Neural crest cell (in vitro differentiated cells): ENCODE measurements at places on chromosomes 3 and 15. TPM values are rescaled to one million over a fixed set of nuclear protein-coding genes. Genes with fewer than 3 reads are reported as not detected.

The MNS1 gene
- total RNA-seq = 7.9 and 9.6 TPM in 2 replicates

The NUP210 gene
- 59.4 and 59.5 TPM in 2 replicates for total RNA-seq

The CCNB2 gene
- total RNA-seq = 95.3 and 99.2 TPM in 2 replicates

The NR2E3 gene
- not detected in 2 replicates for total RNA-seq

The GABRB3 gene
- total RNA-seq = 19.8 and 23.7 TPM in 2 replicates

The GASK1A gene
- 2.1 and 2.9 TPM in 2 replicates for total RNA-seq

The RARB gene
- 0.98 and 1.9 TPM in 2 replicates for total RNA-seq

The FEZF2 gene
- 0.18 and 0.28 TPM in 2 replicates for total RNA-seq

The ST3GAL6 gene
- 16.0 and 17.9 TPM in 2 replicates for total RNA-seq

The IQCH gene
- total RNA-seq = 2.5 and 2.8 TPM in 2 replicates

The TRIM42 gene
- not detected in 2 replicates for total RNA-seq

The SAMMSON gene
- total RNA-seq = not detected in 2 replicates

The AGBL1 gene
- total RNA-seq = 0.05 and 0.07 TPM in 2 replicates

The ZNF502 gene
- not detected in 2 replicates for total RNA-seq

The ACAN gene
- 0.30 and 0.54 TPM in 2 replicates for total RNA-seq

The TRIM59 gene
- total RNA-seq = 39.0 and 47.4 TPM in 2 replicates

The SEMA3F gene
- 4.2 and 5.8 TPM in 2 replicates for total RNA-seq

The UBP1 gene
- 81.9 and 90.9 TPM in 2 replicates for total RNA-seq

The CERS3 gene
- 0.26 TPM in 1 of 2 replicates, not detected in the other for total RNA-seq

The C15orf39 gene
- total RNA-seq = 23.8 and 29.5 TPM in 2 replicates

The POMGNT2 gene
- 19.8 and 20.4 TPM in 2 replicates for total RNA-seq

The CDCP1 gene
- total RNA-seq = not detected in 2 replicates
